Activated T-cell treated with anti-CD3 and anti-CD28 coated beads, Interleukin-2, amount 50 U/mL, for 72 hours (primary cell): ENCODE measurements at places on chromosomes 3 and 15.

DNA sequence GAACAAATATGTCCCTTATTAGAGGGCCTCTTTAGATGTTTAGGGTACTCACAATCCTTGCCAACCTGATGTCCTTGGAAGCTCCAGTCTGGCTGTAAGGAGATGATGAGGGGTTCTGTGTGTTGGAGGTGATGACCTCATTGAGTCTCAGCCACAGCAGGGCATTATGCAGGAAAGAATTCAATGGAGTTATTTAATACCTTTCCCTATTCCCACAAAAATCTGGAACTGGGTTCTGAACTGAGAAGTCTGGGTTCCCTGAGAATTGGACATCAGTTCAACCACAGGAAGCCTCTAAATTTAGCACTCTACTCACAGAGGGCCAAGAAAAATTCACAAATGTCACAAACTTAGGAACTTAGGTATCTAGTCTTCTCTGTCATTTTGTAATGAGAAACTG lies 36.9 kb downstream of the SLC35A5 start:
- DNase-seq = no peak

GRCh38 chr3:64342940-64343688 lies 117.8 kb upstream of the PRICKLE2 start:
- DNase-seq = no peak

DNA sequence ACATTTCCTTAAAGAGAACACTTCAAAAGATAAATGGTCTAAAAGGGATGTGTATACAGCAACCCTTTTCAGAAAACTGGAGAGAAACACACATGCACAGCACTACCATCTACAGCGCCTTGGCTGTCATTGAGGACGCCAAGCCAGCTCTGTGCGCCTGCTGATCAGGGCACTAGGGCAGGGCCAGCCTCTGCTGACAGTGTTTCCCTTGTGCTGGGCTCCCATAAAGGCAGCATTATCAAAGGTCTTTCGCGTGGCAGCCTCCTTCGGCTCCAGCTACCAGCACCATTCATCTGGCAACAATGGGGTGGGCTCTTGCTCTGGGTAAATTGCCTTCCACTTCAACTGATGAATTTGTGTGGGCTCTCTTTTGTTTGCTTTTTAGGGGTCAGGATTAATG lies 53.4 kb downstream of the LDHAL6B start:
- no peak for DNase-seq

DNA sequence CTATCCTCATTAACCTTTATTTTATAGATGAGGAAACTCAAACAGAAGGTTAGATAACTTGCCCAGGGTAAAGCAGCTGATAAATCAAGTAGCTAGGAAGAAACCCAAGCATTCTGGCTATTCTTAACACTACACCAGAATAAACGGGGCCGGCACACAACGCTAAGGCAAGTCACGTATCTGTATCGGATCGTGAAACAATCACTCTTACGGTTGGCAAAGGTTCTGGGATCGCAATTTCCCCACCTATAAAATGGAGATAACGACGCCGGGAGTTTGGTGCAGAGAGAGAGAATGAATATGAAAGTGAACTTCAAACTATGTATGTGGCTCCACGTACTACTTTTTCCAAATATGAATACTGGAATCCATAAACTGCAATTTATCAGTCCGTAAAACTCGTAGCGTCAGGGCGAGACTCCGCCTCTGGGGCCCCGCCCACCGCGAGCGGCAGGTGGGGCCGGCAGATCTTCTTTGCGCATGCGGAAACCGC lies 252 bp upstream of the ARMC8 start:
- peak; percentile 91 for DNase-seq

DNA sequence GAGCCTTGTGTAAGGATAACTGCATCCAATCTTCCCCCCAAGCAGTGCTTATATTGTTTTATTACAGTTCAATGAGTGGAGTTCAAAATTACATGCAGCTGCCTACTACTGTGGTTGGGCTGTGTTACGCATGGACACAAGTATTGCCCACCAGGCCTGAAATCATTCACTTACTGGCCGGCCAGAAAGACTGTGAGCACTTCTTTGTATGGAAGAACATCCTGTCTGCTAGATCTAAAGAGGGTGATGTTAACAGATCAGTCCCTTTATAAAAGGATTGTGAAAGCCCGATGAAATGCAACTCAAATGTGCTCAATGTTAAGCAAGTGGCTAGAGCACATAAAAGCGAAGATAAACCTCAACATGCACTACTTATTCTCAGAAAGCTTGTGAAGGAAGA lies 132.5 kb downstream of the FOXP1 start:
- DNase-seq = no peak

DNA sequence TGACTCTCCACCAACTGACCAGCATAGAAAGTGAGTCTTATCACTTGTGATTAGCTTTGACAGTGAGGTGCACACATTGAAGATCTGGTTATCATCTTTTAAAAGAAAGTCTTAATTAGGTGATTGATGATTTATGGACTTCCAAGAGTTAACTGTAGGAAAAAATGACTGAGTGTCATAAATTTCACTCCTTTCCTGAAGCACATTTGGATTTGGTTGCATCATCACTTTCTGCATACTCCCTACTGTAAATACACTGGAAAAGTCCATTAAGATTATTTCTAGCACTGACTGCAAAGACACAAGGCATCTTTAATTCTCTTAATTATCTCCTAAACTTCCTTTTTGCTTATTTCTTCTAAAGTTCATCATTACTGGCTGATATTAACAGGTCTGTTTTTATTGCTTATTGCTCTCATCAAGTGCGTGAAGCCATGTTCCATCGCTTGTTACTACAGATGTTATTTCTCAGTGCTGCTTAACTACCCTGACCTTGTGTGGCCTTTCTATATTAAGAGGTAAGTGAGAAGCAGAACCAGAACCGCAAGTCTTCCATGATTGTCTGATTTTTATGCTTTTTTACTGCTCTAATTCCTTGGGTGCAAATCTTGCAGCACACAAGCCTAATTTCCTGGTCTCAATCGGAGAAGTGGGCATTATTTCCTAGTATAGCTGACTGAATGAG lies 153.2 kb downstream of the MEIS2 start:
- DNase-seq = no peak

GRCh38 chr3:28234454-28234853 lies 7.0 kb upstream of the CMC1 start:
- no peak for DNase-seq

DNA sequence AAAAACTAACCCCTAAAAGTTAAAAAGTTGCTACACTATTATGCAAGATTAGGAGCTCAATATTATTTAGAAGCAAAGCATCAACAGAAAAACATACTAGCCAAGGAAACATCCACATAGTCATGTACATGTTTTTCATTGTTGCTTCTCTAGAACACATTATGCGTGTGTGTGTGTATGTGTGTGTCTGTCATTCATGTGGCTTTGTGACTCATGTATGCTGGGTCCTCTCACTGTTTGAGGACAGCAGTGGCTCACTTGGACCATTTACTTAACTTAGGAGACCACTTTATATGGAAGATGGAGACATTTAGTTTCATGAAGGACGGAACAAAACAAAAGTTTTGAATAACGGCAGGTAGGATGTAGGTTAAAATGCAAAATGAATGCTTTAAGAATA lies 219.4 kb upstream of the THBS1 start:
- no peak for DNase-seq

GRCh38 chr15:101052031-101052620 lies 133.0 kb downstream of the LRRK1 start:
- DNase-seq = no peak

- DNase-seq = no peak
Measured at GRCh38 chr15:79015416-79015815, 70.6 kb upstream of the CTSH start.

- no peak for DNase-seq
Measured at GRCh38 chr3:175655351-175655750, 796.2 kb downstream of the NAALADL2 start.

GRCh38 chr3:188166441-188166840 lies 12.5 kb downstream of the LPP start:
- no peak for DNase-seq

- no peak for DNase-seq
Measured at GRCh38 chr3:191342006-191342405, 11.7 kb upstream of the UTS2B start.

GRCh38 chr3:156389449-156389950 lies 165.4 kb downstream of the SSR3 start:
- DNase-seq = no peak

- no peak for DNase-seq
Measured at GRCh38 chr3:114554731-114555130, 260.9 kb downstream of the TIGIT start.

DNA sequence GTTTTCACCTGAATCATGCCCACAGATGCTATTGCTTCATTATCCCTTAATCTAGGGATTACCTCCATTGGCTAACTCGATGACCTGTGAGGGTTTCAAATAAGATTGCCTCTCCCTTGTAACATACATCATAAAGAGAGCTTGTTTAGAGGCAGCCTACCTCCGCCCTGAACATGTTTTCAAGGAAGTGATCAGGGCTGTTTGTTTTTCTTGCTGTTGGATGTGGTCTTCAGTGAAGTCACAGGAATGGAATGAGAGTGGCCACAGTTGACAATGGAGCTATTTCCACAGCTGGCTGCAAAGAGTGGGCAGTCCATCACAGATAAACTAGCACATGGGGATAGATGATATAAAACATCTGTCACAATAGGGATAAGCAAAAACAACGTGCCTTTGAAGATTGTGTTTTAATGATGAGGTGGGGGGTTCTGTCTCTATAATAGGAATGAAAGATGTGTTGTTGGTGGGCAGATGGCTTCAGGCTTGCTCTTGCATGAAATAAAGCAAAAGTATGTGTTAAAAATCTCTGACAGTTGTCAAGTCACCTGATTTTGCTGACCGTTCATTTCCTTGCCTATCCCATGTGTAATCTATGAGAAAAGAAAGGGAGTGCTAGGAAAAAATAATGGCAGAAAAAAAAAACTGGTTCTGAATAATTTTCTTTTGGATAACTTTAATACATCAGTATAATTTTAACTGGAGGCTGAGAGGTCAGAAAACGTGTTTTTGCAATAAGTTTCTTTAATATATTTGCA lies 642.3 kb downstream of the RBMS3 start:
- no peak for DNase-seq

- no peak for DNase-seq
Measured at GRCh38 chr15:85545752-85546151, 165.3 kb downstream of the AKAP13 start.

GRCh38 chr3:179949412-179949811 lies 87.3 kb downstream of the PEX5L start:
- DNase-seq = no peak

DNA sequence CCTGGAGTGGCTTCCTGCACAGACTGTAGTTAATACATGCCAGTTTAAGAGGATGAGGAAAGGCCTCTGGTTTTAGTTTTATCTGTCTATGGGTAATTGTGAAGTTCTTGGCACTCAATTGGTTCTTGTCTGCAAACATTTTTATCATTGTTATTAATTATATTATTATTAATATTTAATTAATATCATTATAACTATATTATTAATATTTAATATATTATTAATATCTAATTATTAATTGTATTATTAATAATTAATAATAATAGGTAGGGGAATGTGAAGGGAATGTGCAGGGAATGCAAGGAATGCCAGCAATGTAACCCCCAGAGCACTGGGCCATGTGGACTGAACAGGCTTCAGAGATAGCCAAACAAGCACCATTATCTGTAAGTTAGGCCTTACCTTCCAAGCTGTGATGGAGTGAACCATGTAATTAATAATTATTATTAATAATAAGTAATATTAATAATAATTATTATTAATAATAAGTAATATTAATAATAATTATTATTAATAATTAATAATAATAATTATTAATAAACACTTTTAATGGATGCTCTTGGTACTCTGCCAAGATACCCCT lies 79.8 kb upstream of the NMNAT3 start:
- no peak for DNase-seq
